ENCODE measurements at places on chromosomes 4 and X. TPM values are rescaled to one million over a fixed set of nuclear protein-coding genes. Genes with fewer than 3 reads are reported as not detected.

- no peak for DNase-seq
These were observed 86.0 kb downstream of the SCD5 start for GRCh38 chr4:82712561-82712960.

- DNase-seq, result no peak
These were observed 59.9 kb downstream of the UGT2A3 start for GRCh38 chr4:68891678-68892077.

The PCYT1B gene
- 0.10 TPM for total RNA-seq

DNA sequence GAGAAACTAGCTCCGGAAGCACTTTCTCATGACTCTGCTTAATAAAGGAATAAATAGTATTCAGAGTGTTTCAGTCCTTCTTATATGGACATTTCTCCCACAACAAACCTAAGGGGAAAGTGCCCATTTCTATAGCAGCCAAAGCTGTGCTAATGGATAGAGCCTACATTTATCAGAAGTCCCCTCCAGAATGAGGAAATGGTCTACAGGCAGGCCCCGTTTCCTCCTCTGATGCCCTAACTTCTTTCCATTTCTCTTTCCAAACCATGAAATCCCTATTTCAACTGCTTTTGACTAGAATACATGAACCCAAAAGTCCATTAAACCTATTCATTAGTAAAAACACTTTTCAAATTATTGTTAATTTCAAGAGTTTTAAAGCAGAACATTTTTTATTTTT, 4.5 kb downstream of the ACSL1 start:
- no peak for DNase-seq
